Activated CD4-positive, alpha-beta memory T cell treated with anti-CD3 and anti-CD28 coated beads, Interleukin-2, amount 10 ng/mL, durations not matched to agents 7 days and 5 days (primary cell): ENCODE measurements at places on chromosomes 16 and 17. TPM values are rescaled to one million over a fixed set of nuclear protein-coding genes. Genes with fewer than 3 reads are reported as not detected.

GAST gene
- total RNA-seq = not detected

EVI2B gene
- 109 TPM for total RNA-seq

PHF23 gene
- total RNA-seq = 53.1 TPM

BORCS6 gene
- 17.0 TPM for total RNA-seq

RANBP10 gene
- total RNA-seq = 24.3 TPM

TNFRSF13B gene
- total RNA-seq = not detected

DNA sequence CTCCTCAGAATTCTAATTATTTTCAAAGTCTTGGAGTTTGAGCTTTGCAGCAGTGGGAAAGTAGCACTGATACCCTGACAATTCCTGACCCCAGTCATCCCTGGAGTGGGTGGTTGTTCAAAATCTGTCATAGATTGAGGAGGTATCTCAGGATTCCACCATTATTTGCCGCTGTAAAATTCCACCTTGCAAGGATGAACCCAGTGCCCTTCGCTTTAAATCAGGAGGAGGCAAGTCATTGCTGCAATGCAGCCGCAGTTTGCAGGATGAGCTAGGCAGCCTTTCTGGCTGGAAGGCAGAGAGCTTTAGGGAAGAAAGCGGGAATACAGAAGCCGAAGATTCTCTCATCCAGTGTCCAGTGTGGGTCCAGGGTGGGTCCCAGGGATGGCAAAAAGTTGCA is 296.9 kb downstream of the RBFOX1 start:
- no peak overlapping the region for H3K27ac ChIP-seq
- no peaks in the 10 kb centered on the region for H3K27me3 ChIP-seq
- H3K4me3 ChIP-seq = no peak overlapping the region

- no peak overlapping the region for H3K4me3 ChIP-seq
- no peak for DNase-seq
- H3K27me3 ChIP-seq = no peaks in the 10 kb centered on the region
Observed at GRCh38 chr17:18043491-18043890, 4.3 kb downstream of the GID4 start.

DNA sequence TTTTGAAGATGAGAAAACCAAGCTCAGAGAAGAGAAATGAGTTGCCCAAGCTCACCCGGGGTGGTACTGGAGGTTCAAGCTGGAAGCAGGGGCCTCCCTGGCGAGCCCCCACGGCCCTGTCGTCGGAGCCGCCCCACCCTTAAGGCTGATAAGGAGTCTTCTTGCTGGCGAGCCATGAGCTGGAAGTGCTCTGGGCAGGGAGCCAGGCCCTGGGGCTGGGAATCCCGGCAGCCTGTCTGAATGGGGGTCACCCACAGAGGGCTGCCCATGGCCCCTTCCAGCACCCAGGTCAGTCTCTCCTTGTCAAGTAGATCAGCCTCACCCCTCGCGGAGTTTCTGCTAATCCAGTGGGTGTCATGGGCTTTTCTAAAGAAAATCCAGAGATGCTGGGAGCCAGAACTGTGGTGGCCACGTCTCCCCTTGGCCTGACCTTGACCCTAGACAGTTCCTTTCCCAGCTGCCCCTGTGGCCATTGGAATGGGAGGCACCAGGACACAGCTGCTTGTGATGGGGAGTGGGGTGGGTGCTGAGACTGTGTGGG is 1.2 kb upstream of the P2RX1 start:
- no peaks in the 10 kb centered on the region for H3K27me3 ChIP-seq
- no peak overlapping the region for H3K4me3 ChIP-seq
- no peak for DNase-seq
- peaks cover 40% of the 10 kb centered on the region for H3K4me1 ChIP-seq
- no peak overlapping the region for H3K27ac ChIP-seq

DNA sequence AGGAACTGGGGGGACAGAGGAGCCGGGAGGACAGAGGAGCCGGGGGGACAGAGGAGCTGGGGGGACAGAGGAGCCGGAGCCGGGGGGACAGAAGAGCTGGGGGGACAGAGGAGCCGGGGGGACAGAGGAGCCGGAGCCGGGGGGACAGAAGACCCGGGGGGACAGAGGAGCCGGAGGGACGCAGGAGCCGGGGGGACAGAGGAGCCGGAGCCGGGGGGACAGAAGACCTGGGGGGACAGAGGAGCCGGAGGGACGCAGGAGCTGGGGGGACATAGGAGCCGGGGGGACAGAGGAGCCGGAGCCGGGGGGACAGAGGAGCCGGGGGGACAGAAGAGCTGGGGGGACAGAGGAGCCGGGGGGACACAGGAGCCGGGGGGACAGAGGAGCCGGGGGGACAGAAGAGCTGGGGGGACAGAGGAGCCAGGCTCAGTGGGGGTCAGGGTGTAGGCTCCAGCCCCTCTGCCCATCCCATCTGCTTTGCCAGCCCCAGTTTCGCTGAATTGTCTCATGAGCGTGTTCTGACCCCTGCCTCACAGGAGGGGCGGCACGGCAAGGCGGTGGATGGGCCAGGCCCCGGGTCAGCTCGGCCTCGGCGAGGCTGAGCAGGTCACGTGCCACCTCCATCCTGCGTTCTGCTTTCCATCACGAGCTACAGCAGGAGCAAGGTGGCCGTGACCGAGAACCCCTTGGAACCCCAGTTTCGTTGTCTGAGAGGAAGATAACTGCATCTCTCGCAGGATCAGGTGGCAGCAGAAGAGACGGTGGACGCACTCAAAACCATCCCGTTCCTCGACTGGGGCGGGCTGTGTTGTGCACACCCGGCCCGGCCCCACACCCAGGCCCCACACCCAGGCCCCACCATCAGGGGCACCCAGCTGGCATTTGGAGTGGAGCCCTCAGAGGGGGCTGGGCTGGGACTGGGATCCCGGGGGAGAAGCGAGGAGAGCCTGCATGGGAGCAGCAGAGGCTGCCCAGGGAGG is 26.1 kb upstream of the CBFA2T3 start:
- peaks cover 5% of the 10 kb centered on the region for H3K36me3 ChIP-seq
- H3K4me1 ChIP-seq = peaks cover 8% of the 10 kb centered on the region
- no peak overlapping the region for H3K4me3 ChIP-seq
- H3K27me3 ChIP-seq = peaks cover 19% of the 10 kb centered on the region
- no peak for DNase-seq

DNA sequence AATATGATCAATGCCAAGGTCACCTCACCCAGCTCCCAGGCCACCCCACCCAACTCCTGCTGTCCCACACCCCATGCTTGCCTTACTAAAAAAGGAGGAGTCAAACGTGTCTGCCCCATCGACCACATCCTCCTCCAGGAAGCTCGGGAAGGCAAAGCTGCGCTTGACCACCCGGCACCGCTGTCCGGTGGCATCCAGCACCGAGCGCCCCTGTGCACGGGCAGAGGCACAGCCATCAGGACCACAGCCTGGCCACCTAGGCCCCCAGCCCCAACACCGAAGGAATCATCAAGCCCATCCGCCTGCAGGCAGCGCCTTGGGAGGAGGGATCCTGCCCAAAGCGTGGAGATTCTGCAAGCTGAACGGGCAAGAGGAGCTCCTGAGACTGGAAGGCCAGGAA is 10.2 kb downstream of the AANAT start:
- no peaks in the 10 kb centered on the region for H3K4me1 ChIP-seq
- H3K27ac ChIP-seq = no peak overlapping the region
- H3K36me3 ChIP-seq = peaks cover 9% of the 10 kb centered on the region
- DNase-seq = no peak
- H3K4me3 ChIP-seq = no peak overlapping the region

GRCh38 chr17:46873941-46874645 is 22.7 kb downstream of the WNT9B start:
- no peaks in the 10 kb centered on the region for H3K36me3 ChIP-seq
- no peak overlapping the region for H3K4me3 ChIP-seq
- H3K4me1 ChIP-seq = peaks cover 4% of the 10 kb centered on the region

DNA sequence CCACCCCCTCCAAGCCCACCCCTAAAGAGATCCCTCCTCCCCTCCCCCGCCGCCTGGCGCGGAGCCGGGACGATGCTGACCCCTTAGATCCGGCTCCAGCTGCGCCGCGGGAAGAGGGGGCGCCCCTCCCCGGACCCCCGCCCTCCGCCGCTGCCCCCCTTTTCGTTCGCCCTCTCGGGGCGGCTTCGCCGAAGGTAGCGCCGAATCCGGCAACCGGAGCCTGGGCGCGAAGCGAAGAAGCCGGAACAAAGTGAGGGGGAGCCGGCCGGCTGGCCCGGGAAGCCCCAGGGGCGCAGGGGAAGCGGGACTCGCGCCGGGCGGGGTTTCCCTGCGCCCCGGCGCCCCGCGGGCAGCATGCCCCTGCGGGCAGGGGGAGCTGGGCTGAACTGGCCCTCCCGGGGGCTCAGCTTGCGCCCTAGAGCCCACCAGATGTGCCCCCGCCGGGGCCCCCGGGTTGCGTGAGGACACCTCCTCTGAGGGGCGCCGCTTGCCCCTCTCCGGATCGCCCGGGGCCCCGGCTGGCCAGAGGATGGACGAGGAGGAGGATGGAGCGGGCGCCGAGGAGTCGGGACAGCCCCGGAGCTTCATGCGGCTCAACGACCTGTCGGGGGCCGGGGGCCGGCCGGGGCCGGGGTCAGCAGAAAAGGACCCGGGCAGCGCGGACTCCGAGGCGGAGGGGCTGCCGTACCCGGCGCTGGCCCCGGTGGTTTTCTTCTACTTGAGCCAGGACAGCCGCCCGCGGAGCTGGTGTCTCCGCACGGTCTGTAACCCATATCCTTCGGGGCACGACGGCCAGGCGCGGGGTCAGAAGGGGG is 623 bp downstream of the CACNA1G start:
- no peak overlapping the region for H3K4me3 ChIP-seq
- no peaks in the 10 kb centered on the region for H3K36me3 ChIP-seq
- H3K4me1 ChIP-seq = peaks cover 18% of the 10 kb centered on the region
- no peak for DNase-seq
- H3K27me3 ChIP-seq = peaks cover 74% of the 10 kb centered on the region
- no peak overlapping the region for H3K27ac ChIP-seq

DNA sequence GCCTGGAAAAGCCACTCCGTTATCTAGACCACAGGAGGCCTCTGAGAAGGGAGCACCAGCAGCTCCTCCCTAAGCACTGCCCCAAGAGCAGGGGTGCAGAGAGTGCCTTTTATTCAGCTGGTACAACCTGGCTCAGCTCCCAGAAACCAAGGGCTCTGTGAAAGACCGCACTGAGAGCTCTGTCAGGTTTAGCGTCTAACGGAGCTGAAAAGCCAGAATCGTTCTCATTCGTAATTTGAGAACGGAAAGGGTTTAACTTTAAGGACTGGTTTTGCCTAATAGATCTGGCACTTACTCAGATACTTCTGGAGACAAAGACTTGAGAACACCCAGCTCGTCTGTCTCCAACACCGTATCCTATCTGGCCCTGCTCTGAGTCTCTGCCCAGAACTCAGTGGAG is 13.5 kb downstream of the MPG start:
- no peaks in the 10 kb centered on the region for H3K4me1 ChIP-seq
- no peaks in the 10 kb centered on the region for H3K27me3 ChIP-seq
- no peak overlapping the region for H3K4me3 ChIP-seq
- peaks cover 11% of the 10 kb centered on the region for H3K36me3 ChIP-seq
- H3K27ac ChIP-seq = no peak overlapping the region
- DNase-seq = no peak

- H3K4me3 ChIP-seq = no peak overlapping the region
- no peaks in the 10 kb centered on the region for H3K27me3 ChIP-seq
- peaks cover 9% of the 10 kb centered on the region for H3K36me3 ChIP-seq
- DNase-seq = no peak
- H3K4me1 ChIP-seq = peaks cover 37% of the 10 kb centered on the region
- peak overlapping the region; percentile 9 for H3K27ac ChIP-seq
Observed at GRCh38 chr17:77107506-77108433, 33.0 kb upstream of the SEC14L1 start.

- DNase-seq = peak; percentile 26
- peak overlapping the region; percentile 50 for H3K27ac ChIP-seq
- H3K4me1 ChIP-seq = peaks cover 16% of the 10 kb centered on the region
- H3K4me3 ChIP-seq = peak overlapping the region; percentile 88
- H3K36me3 ChIP-seq = no peaks in the 10 kb centered on the region
Observed at GRCh38 chr17:49850772-49851386, 3.0 kb upstream of the TAC4 start.

GRCh38 chr16:68490829-68491575 is 42.7 kb upstream of the SMPD3 start:
- no peak for DNase-seq
- no peak overlapping the region for H3K4me3 ChIP-seq
- H3K27ac ChIP-seq = no peak overlapping the region
- peaks cover 7% of the 10 kb centered on the region for H3K27me3 ChIP-seq

DNA sequence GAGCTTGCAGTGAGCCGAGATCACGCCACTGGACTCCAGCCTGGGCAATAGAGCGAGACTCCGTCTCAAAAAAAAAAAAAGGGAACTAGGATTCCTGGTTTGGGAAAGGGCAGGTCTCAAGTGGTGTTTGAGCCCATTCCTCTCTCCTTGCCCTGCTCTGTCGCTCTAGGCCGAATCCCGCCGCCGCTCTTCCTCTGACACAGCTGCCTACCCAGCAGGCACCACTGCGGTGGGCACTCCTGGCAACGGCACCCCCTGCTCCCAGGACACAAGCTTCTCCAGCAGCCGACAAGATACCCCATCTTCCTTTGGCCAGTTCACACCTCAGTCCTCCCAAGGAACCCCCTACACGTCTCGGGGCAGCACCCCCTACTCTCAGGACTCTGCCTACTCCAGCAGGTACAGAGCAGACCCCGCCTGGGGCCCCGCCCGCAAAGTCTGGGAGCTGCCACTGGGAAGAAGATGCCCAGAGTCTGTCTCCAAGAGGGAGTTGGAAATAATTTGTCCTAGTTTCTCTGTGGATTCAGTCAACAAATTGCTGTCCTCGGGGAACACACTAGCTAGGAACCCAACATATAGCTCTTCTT is 6.5 kb downstream of the SETD1A start:
- no peak overlapping the region for H3K27ac ChIP-seq
- no peak for DNase-seq
- H3K4me3 ChIP-seq = no peak overlapping the region

GRCh38 chr16:87107201-87107600 is 210.0 kb downstream of the C16orf95 start:
- no peaks in the 10 kb centered on the region for H3K36me3 ChIP-seq
- H3K27me3 ChIP-seq = peaks cover 12% of the 10 kb centered on the region
- no peak overlapping the region for H3K27ac ChIP-seq
- H3K4me3 ChIP-seq = no peak overlapping the region

DNA sequence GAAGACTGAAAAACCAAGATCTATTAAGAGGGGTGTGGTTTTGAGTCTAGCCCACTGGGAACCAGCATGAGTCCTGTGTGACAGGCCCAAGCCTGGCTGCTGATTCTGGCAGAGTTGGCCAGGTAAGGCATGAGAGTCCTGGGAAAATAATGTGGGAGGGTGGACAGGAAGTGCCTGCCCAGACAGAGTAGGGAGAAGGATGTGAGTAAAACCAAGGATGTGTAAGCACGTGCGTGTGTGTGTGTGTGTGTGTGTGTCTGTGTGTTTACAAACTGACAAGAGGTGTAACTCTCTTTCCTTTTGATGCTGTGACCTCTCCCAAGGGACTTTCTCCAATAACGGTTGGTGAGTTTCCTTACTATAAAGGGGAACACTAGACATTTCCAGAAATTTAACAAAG is 15.6 kb upstream of the TEX2 start:
- peaks cover 6% of the 10 kb centered on the region for H3K4me1 ChIP-seq
- peak; percentile 22 for DNase-seq
- H3K4me3 ChIP-seq = no peak overlapping the region
- H3K27me3 ChIP-seq = no peaks in the 10 kb centered on the region
- no peaks in the 10 kb centered on the region for H3K36me3 ChIP-seq

GRCh38 chr17:29619251-29619650 is 3.5 kb downstream of the CORO6 start:
- no peaks in the 10 kb centered on the region for H3K36me3 ChIP-seq
- DNase-seq = no peak
- no peak overlapping the region for H3K27ac ChIP-seq
- H3K4me3 ChIP-seq = no peak overlapping the region

GRCh38 chr17:5580969-5581368 is 3.3 kb downstream of the NLRP1 start:
- peaks cover 81% of the 10 kb centered on the region for H3K36me3 ChIP-seq
- no peak for DNase-seq
- H3K27ac ChIP-seq = no peak overlapping the region
- no peaks in the 10 kb centered on the region for H3K27me3 ChIP-seq

- DNase-seq = no peak
- peaks cover 84% of the 10 kb centered on the region for H3K36me3 ChIP-seq
- peak overlapping the region; percentile 99 for H3K4me3 ChIP-seq
- H3K27ac ChIP-seq = peak overlapping the region; percentile 100
Observed at GRCh38 chr16:56986361-56986760, 3.0 kb upstream of the NLRC5 start.
